ENCODE measurements at places on chromosomes 4 and X.

GRCh38 chrX:154540897-154541535 is 5.6 kb downstream of the G6PD start:
- DNase-seq, result no peak

GRCh38 chr4:21134994-21135393 is 434.7 kb downstream of the PACRGL start:
- DNase-seq, result no peak

DNA sequence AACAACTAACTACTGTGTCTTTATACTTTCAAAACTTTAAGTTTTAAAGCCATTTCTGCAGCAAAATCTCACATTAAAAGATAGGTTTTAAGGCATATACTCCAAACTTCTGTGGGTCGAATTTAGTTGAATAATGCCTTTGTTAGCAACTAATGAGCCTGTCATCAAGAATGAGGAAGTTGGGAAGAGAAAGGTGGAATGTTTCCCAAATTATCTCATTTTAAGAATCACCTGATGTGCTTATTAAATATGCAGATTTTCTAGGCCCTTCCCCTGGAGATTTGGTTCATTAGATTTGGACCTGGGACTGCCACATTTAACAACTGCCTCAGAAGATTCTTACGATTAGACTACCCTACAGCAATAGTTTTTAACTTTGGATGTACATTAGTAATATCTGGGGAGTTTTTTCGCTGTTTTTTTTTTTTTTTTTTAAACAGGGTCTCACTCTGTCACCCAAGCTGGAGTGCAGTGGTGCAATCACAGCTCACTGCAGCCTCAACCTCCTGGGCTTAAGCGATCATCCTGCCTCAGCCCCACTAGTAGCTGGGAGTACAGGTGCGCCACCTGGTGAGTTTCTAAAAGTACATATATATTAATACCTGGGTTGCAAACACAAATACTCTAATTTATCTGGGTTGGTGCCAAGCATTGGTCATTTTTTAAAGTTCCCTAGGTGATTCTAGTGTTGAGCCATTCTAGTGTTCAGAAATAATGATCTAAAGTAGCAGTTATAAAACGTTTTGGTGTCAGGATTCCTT is 16.1 kb upstream of the TASL start:
- DNase-seq, result no peak

DNA sequence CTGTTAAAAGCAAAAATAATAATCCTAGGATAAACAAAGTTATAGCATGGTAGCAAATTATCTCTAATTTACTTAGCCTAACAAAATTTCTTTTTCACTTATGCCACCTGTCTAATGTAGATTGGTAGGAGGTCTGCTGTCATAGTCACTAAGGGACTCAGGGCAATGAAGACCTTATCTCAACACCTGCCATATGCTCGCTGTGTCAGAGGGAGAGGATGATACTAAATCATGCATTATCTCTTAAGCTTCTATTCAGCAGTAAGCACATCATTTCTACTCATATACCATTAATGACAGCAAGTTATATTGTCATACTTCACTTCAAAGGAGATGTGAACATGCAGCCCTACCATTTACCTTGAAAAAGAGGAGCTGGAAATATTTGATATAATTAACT is 44.1 kb downstream of the AFM start:
- DNase-seq, result no peak

Measured in stimulated activated CD8-positive, alpha-beta memory T cell treated with anti-CD3 and anti-CD28 coated beads, Interleukin-4, amount 100 ng/mL, for 24 hours (primary cell).